Activated gamma-delta T cell treated with Interleukin-2 at 50 U/mL for 16 hours (primary cell): ENCODE measurements at places on chromosomes 13 and 19.
A peak's percentile ranks its signal among the peaks of the same experiment; 100 is the strongest.

GRCh38 chr13:94362411-94362909 lies 117.0 kb downstream of the DCT start:
- DNase-seq = peak; percentile 56

DNA sequence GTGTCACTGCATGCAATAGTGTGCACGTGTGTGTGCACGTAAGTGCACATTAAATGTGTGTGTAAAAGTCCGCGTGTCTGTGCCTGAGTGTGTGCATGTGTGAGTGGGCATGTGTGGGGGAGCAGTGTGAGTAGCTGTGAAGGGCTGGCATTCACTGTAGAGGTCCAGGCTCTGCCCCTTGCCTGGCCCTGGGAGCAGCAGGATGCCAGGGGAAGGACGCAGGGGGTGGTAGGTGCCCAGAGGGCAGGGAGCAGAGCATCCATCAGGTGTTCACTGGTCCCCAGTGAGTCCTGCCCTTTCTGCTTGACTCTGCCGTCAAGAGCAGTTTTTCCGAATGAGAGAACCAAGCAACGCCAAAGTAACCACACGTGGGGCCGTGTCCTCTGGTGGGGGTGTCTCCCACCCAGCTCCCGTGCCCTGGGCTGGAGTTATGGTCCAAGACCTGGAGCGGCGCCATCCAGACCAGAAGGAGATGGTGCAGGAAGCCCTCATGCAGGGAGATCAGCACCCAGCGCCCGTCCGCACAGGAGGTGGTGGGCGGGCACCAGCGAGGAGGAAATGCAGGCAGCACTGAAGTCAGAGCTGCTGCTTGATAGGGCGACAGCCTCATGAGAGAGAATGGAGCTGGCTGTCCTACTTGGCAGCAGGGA lies 68.5 kb downstream of the TEX29 start:
- no peak for DNase-seq

- DNase-seq = no peak
These were observed 9.1 kb downstream of the MYDGF start for GRCh38 chr19:4660993-4661392.

DNA sequence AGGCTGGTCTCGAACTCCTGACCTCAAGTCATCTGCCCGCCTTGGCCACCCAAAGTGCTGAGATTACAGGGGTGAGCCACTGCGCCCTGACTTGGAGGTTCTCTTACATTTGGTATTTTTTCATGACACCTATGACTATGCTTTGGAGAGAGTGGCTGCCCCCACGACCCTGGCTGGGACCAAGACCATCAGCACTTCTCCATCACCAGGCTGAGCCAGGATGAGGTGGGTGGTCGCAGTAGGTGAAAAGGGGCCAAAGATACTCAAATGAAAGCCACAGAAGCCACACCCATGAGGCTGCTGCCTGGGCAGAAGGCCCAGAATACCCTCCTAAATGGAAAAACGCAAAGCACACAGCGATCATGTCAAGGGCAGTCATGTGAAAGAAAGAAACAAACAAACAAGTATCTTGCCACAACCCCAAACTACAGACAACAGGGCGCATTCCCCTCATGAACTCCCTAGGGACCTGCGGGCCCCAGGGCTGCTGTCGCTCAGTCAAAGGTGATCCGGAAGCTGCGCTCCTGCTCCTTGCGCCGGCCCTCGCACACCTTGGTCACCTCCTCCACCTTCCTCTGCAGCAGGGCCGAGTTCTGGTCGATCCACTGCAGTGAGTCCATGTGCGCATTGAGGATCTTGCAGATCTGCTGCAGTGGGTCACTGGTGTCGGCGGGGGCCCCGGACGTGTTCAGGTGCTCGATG lies 11.2 kb upstream of the IL4I1 start:
- no peak for DNase-seq

- DNase-seq = no peak
These were observed 410.7 kb downstream of the MZT1 start for GRCh38 chr13:72316716-72317115.

GRCh38 chr19:14886032-14886431 lies at the start of gene OR7A17:
Gene OR7A17, minus strand, starts transcription at chr19:14886132. Its CDS starts 4,777 bp downstream, at chr19:14881355.
- no peak for DNase-seq

DNA sequence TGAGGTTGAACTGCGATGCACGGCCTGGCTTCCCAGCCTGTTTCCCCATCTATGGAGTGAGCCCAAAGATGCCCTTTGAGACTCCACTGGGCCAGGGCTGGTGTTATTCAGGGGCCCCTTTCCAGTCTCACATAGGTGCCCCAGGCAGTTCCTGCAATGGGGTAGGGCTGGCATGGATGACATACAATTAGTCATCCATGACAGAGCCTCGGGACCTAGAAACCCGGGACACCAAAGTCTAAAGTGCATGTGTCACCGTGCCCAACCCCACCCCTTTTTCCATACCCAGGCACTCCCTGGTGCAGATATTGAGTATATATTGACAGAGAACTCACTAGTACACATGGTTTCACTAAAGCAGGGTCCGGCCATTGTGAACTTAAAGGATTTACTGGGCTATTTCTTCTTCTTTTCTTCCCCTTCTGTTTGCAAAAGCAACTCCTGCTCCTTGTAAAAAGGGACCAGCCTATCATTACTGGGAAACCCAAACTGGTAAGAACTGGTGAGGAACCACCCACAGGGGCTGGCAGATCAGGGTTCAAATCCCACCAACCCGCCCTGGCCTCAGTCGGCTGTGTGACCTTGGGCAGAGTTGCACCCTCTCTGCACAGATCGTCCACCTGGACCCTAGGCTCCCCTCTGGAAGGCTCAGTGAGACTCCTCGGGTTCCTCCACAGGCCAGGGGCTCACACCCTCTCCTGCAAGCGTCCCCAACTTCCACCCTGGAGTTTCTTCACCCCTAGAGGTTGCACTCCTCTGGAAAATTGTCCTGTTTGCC lies 2.7 kb downstream of the B3GNT3 start:
- DNase-seq = no peak

GRCh38 chr19:50501186-50501567 lies 9.8 kb downstream of the JOSD2 start:
- DNase-seq = no peak

DNA sequence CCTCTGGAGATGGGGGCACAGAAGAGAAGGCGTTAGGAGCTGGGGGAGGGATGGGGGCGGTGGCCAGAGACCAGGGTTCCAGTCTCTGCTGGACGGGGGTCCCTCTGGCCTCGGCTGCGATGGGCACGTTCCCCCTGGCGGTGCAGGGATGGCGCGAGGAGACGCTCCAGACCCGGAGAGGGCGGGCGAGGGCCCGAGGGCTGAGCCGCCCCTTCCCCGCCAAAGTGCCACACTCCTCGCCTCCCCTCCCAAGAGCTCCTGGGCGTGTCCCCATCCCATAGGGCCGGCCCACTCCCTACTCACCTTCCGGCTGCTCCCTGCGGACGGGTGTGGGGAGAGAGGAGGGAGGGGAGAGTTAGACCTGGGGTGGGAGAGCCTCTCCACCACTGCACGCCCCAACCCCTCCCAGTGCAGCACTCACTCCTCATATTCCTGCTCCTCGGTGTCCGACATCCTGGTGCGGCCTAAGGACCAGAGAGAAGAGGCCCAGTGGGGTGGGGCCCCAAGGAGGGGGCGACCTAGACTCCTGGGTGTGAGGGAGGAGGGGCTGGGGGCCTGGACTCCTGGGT lies 2.2 kb downstream of the TNNT1 start:
- DNase-seq = no peak

DNA sequence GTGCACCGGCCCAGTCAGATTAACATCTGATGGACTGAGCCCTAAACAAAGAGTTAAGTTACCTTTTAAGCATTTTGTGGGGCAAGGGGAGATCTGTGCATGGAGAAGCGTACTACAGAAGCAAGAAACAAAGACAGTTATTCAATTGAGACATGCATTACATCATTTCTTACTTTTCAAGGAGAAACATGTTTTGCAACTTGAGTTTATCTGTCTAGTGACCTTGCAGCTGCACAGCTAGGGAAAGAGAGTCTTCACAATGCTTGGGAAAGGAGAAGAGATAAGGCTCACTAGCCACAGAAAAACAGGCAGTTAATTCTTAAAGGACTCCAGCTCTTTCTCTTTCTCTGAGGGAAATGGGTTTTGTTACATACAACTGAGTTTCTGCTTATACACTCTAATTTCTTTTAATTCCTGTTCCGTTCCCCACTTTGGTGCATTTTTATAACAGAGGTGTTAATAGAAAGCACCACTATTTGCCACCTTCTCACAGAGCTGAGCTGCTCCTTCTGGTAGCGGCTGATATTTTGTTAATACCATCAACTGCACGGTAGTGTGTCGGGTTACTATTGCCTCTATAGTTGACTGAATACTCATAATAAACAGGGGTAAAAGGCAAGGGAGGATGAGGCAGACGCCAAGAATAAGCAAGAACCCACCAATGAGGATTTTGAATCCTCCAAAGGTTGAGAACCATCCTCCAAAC lies 55.9 kb downstream of the ZNF431 start:
- DNase-seq = no peak

GRCh38 chr19:40813182-40813581 lies 14.2 kb downstream of the EGLN2 start:
- no peak for DNase-seq

DNA sequence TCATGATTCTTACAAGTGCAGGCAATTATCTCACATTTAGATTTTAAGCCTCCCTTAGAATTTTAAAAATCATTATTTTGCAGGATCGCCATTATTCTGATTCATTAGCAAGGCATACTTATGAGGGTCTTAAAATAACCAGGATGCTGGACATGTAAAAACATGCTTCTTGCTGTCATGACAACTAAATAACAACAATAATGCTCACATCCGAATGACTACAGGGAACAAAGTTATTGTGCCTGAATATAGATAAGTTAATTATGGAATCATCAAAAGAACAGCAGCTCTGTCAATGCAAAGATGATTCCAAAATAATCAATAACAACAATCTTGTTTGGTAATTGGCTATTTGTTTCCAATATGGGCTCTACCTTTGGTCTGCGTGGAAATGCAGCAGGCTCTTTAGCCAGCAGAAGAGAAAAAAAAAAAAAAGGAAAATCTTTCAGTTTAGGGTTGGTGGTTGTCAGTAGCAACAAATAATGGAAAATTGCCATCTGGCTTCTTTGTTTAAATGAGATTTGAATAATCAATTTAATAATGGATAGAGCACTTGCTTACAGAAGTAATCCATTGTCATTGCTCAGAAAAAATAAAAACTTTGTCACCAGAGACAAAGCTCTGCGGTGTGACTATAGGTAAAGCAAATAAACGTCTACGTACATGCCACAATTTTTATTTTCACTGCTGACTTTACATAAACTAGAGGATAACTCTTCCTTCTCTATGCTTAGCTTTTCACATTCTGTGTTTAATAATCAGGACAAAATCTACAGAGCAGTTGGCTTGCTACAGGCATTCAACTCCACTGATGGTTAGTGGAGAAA lies 468.9 kb upstream of the TSHZ3 start:
- DNase-seq = no peak

GRCh38 chr19:3985643-3986259 lies 488 bp upstream of the EEF2 start:
- DNase-seq = no peak

GRCh38 chr13:110575322-110576069 lies 14.0 kb upstream of the RAB20 start:
- no peak for DNase-seq

DNA sequence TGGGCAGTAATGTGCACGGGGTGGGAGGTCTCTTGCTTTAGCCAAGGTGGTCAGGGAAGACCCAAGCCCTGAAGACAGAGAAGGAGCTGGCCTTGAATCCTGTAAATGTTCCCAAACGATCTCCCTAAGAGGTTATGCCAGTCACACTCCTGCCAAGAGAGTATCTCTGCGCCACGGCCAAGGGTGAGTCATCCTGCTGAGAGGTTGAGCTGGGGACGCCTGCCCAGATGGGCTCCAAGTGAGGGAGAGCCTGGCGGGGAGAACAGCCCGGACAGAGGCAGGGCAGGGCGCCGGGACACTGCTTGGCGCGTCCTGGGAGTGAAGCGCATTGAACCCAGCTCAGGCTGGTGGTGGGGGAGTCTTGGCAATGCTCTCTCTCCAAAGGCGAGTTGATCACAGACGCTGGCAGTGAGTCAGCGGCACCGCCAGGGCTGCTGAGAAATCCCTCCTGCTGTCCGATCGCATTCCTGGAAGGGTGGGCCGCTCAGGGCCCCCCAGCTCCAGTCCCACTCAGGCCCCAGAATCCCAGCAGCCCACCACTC lies 16.4 kb downstream of the SULT2B1 start:
- DNase-seq = no peak

DNA sequence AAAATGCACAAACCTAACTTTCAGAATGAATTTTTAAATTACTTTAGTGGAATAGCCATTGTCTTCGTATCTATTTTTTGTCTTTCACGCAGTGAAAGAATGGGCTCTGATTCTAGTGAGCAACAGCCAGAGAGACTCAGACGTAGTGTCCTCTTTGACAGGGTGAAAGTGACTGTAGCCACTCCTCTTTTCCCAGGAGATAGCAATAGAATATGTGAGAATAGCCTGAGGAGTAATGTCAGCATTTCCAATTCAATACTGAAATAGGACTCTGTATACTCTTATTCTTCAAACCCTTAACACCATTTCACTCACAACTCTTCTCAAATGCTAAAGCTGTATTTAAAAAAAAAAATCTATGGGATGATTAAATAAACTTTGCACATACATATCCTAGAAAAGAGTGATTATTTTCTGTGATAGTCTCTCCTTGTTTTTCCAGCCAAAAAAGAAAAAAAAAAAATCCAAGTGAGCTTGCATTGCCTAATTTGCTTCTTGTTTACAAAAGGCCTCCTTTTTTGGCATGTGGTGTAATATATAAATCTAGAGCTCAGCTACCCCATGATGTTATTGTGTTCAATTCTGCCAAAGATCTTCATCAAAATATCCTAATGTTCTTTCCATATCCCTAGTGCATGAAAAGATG lies 626.1 kb upstream of the SLITRK6 start:
- DNase-seq = no peak

DNA sequence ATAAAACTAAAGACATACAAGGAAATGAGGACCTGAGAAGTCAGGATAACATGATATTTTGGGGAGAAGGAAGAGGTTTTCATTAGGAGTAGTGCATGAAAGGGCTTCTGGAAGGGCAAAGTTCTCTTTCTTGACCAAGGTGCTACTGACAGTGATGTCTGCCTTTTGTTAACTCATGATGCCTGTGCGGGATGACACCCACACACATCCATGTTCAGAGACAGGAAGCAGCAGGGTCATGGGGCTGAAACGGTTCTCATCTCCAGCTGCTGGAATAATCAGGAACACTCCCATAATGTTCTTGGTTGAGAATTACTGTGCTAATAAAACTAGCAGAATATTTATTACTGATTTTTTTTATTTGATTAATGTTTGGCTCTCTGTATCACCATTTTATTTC lies 29.1 kb downstream of the KCNC3 start:
- DNase-seq = no peak

- no peak for DNase-seq
These were observed 39.1 kb upstream of the RNF113B start for GRCh38 chr13:98216135-98216565.

GRCh38 chr19:35569281-35569781 lies 5.9 kb upstream of the ATP4A start:
- DNase-seq = no peak

- DNase-seq = no peak
These were observed 242.1 kb downstream of the DACH1 start for GRCh38 chr13:71624653-71625600.

DNA sequence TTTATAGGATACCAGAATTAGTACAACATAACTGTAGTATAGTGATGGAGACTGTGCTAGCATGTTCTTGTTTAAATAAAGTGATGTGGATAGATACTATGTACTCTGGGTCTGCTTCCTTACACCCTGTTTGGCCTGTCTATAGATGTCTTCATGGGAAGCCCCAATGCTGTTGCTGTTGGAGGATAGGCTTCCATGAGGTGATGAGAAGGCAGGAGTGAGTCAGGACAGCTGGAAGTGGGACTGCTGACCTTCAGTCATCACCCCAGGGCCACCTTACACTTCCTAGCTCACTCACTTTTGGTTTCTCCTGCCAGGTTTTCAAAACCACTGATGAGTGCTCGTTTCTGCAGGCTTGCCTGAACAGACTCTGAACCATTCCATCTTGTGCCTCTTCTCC lies 4.2 kb downstream of the KCTD4 start:
- DNase-seq = no peak
